ENCODE measurements at places on chromosomes 13 and 19.
A peak's percentile ranks its signal among the peaks of the same experiment; 100 is the strongest.

GRCh38 chr13:43935878-43936277 is 56.2 kb downstream of the LACC1 start:
- no peak for DNase-seq

GRCh38 chr19:38483016-38483630 is 49.6 kb downstream of the RYR1 start:
- DNase-seq, result peak; percentile 23

- no peak for DNase-seq
Measured at GRCh38 chr13:31476753-31477152, 262.6 kb upstream of the RXFP2 start.

- DNase-seq, result peak; percentile 90
Measured at GRCh38 chr19:38210458-38210987, 13.5 kb downstream of the DPF1 start.

- no peak for DNase-seq
Measured at GRCh38 chr13:98096059-98096458, 46.8 kb upstream of the FARP1 start.

DNA sequence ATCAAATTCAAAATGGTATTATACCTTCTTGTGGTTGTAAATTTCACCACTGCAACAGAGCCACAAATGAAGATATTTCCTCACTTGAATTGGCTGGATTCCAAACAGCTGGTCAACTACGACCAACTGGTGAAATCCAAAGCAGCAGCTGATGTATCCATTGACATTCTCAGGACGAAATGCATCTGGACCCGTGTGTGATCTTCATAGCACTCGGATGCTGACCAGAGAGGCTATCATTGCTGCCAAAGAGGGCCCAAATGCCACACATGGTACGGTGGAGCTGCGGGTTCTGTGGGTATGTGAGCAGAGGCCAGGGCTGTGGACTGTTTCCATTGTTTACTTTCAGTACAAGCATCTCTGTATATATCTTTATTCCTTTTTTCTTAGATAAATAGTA is 25.6 kb upstream of the PCCA start:
- DNase-seq, result no peak

DNA sequence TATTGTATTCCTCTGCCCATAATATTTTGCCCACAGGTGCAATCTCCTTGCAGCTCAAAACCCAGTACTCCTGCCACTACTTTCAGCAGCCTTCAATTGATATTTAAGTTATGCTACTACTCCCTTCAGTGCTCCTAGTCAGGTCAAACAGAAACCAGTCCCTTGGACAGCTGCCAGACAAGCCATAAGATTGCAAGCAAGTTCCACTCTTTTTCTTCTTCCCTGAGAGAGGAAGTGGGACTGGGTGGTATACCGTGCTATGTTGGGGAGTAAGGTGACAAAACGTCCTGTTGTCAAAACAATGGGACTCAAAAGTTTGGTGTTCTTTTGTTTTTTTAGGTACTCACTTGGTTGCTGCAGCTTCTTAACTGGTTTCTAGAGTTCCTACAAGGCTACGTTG is 63.1 kb upstream of the FRY start:
- DNase-seq, result no peak

GRCh38 chr13:36061054-36061453 is 70.1 kb downstream of the DCLK1 start:
- DNase-seq, result no peak

DNA sequence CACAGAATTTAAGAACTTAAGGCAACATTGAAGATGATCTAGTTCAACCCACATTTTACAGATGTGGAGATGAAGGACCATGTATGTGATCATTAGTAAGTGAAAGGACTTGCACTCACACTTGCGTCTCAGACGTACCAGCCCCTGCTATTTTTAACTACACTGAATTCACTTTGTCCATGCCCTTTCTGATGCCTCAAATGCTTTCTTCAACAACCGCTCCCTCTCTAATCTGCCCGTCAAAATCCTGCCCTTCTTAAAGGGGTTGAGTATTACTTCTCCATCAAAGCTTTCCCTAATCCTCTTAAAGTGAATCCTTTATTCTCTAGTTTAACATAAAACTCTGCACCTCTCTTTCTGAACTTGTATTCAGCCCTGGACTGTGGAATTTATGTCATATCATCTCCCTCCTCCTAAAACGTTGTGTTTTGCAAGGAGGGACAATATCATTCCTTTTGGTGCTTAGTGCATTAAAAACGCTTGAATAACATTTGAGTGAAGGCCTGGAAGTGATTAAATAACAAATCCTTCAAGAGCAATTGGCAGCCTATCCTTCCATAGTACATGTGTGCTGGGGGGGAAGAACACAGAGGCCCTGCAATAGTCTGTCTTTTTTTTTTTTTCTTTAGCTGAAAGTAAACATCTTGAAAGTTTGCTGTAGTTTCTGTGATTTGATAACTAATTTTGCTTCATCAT is 493.3 kb downstream of the LMO7 start:
- DNase-seq, result no peak

DNA sequence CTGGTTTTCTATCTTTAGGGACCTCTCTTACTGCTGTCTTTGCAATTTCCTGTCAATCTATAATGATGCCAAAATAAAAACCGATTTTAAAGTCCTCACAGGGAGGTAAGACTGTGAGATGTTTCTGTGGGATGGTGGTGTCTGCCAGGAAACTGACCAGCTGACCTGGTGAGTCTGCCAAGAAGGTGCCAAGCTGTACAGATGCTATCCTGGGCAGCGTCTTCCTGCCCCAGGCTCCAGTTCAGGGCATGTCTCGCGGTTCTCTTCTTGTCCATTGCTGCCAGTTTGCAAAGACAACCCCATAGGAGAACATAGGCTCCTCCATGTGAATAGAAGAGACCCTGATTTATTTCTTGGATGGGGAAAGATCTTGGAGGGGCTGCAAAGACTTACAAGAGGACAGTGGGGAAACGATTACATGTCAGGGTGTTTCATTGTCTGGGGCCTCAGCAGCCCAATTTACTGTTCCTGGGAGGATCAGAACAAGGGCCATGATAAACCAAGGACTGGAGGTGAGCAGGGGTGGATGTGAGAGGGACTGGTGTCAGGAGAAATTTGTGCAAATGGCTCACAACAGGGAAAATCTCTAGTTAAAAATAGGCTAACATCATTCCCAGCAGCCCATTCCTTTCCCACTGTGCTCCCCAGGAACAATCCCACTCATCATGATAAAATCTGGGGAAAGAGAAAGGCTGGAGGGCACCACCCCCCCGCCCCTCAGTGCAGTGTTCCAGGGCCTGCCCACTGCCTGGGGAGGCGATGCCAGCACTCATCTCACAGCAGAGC is 42.7 kb upstream of the VSTM2B start:
- no peak for DNase-seq

GRCh38 chr13:38951525-38952313 is 38.9 kb downstream of the STOML3 start:
- DNase-seq, result peak; percentile 25

DNA sequence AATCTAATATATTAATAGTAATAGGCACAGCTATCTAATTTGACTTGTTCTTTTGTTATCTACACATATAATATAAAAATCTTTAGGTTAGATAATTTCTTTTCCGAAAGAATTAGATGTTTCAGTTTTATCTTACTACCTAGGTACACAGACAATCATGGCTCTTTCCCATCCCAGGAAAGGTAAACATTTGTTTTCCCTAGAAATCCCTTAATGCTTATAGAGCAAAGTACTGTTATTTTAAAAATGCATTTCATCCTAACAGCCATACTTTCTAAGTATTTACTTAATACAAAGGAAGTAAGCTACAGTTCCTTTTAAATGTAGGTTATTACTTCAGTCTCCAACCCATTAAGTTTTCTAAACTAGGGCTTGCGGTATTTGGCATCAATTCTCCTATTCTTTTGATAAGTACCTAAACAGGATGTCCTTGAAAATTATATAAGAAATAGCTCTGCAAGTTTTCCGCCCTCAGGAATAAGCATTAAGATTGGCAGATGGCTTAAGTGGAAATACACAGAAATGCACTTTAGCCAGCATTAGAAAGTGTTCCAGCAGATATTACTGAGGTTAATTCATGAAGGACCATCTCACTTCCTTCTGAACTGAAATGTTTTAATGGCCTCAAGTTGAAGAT is 616.2 kb upstream of the SPRY2 start:
- DNase-seq, result no peak

- peak; percentile 20 for DNase-seq
Measured at GRCh38 chr13:74306496-74306895, 172.3 kb upstream of the KLF12 start.

- peak; percentile 47 for DNase-seq
Measured at GRCh38 chr19:47247308-47247990, 8.9 kb upstream of the CCDC9 start.

DNA sequence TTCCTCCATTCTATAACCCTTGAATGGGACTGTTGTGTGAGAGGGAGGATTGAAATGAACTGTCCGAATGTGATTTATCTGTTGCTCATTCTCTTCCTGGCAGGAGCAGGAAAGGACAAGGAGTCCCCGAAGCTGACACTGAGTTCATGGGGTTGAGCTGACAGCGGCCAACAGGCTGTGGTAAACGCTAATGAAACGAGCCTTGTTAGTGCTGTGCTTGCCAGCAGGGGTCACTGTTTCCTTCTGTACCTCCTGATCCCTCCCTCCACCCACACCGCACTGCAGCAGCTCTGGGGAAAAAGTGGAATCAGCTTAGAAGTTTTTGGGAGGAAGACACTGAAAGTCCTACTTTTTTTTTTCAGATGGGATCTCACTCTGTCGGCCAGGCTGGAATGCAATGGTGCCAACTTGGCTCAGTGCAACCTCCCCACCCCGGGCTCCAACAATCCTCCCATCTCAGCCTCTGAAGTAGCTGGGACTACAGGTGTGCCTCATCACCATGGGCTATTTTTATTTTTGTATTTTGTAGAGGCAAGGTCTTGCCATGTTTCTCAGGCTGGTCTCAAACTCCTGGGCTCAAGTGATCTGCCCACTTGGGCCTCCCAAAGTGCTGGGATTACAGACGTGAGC is 6.7 kb upstream of the ZNF761 start:
- peak; percentile 69 for DNase-seq

GRCh38 chr13:57665481-57665880 is 33.9 kb downstream of the PCDH17 start:
- DNase-seq, result no peak

DNA sequence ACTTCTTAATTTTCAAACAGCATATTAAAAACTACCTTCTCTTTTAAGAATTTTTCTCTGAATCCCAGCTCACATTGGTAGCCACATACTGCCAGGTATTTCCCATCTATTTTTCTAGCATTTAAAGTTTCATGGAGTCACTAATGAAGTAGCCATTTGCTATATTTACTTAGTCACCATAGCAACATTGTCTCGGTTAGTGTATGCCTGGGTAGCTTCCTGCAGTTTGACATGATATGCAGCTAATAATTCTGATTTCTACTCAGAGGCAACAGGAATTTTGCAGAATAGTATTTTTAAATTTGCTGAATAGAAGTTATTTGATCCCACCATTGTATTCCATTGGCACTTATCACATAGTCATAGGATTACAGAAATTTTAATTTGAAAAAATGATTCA is 30.9 kb upstream of the KCTD4 start:
- DNase-seq, result no peak

DNA sequence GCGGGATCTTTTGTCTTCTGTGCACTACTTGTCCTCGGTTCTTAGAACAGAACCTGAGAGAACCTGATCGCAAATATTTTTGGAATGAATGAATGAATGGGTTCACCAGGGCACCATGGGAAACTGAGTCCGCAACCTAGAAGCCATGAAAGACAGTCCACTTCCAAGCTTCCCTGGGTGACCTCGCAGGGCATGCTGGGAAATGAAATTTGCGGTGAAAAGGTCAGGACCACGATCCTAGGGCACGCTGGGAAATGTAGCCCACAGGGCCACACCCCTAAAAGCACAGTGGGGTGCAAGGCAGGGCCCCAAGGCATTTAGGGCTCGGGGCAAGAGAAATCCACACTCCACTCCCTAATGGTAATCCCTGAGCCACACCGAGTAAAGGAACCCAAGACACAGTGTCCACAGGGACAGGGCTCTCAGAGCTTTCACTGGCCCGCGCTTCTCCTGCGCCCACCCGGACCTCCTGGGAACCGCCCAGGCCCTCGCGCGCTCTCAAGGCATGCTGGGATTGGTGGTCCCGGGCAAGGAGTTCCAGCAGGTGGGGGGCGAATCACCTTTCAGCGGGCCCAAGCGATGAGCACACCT is 1.1 kb upstream of the PPP1R12C start:
- peak; percentile 79 for DNase-seq

GRCh38 chr19:50555450-50556281 is 12.6 kb downstream of the LRRC4B start:
- no peak for DNase-seq

DNA sequence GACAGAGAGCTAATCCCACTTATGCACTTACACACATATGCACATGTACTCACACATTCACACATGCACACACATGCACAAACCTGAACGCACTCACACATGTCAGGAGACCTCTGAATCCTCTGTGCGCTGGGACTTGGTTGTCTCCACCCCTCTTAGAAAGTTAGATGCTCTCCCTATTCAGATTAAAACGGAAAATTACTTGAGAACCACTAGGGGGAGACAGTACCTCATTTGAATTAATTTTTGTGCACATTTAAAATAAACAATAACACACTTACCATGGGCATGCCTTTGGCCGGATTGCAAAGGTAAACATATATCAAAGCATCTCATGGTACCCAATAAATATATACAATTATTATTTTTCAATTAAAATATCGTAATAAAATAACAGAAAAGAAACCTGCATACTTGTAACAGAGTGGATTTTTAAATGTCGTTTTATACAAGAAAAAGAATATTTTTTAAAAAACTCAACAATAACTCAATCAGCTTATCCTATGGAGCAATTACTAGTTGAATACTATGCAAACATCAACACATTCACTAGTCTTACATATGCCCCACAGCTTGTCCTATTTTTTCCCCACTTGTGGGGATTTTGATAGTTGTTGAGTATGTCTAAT is 9.5 kb upstream of the LILRB4 start:
- no peak for DNase-seq

DNA sequence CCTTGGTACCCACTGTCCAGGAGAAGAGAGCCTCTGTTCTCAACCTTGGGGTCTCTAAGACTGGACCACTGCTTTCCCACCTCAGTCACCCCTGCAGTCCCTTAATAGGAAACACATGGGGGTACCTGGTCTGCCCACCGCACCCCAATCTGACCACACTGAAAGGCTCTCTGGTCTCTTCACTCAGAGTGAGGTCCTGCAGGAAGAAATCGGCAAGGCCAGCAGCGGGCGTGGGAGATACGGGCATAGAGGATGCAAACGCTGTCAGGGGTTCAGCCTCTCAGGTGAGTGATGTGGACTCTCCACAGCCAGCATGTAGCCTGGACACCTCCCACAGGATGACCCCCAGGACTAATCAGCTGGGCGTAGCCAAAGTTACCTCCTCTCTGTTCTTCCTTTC is 3.5 kb downstream of the SIGLEC9 start:
- no peak for DNase-seq

GRCh38 chr13:100483841-100484381 is 104.7 kb downstream of the GGACT start:
- DNase-seq, result no peak
